ENCODE measurements at places on chromosomes 5 and 9.

DNA sequence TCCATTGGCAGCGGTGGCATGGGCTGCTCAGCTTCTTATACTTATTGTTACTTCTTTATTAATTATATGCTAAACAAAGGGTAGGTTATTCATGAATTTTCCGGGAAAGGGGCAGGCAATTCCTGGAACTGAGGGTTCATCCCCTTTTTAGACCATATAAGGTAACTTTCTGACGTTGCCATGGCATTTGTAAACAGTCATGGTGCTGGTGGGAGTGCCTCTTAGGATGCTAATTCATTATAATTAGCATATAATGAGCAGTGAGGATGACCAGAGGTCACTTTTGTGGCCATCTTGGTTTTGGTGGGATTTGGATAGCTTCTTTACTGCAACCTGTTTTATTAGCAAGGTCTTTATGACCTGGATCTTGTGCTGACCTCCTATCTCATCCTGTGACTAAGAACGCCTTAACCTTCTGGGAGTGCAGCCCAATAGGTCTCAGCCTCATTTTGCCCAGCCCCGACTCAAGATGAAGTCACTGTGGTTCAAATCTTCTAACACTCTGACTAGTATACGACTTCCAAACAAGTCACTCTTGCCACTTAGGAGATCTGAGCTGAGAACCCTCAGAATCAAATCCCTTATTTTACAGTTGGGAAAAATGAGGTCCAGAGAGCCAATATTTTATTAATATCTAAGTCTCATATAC lies 237.5 kb downstream of the TRIM32 start:
- DNase-seq: no peak

- no peak for DNase-seq
These were observed 224.2 kb downstream of the SYK start for GRCh38 chr9:91025856-91026255.

- no peak for DNase-seq
These were observed 668.4 kb upstream of the CDH9 start for GRCh38 chr5:27706832-27707231.

DNA sequence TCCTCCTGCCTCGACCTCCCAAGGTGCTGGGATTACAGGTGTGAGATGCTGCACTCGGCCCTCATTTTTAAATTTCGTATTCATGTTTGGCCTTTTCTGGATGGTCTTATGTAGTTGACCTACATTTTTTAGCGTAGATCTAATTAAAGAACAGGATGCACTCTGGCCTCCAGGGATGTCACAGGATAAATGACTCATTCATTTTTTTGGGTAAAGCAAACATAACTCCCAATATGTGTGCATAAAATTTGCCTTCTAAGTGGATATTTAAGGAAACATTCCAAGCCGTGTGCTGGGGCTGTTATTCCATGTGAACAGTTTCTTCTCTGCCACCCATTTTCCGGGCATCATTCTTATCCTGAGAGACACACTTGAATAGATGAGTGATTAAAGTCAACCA lies 501.6 kb downstream of the IRX1 start:
- no peak for DNase-seq

DNA sequence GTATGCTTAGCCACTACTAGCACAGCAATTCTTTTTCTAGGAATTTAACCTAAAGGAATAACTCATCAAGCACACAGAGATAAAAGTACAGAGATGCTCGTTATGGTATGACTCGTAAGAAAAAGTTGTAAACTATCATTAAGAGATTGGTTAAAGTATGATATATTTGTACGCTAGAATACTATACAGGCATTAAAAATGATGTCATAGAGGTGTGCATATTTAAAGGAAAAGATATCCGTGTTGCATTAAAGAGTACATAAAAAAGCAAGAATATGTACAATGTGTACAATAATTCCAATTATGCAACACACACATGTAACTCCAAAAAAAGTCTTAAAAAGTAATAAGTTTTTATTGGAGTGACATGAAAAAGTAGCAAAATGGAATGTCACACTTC lies 54.5 kb upstream of the PALM2AKAP2 start:
- no peak for DNase-seq

DNA sequence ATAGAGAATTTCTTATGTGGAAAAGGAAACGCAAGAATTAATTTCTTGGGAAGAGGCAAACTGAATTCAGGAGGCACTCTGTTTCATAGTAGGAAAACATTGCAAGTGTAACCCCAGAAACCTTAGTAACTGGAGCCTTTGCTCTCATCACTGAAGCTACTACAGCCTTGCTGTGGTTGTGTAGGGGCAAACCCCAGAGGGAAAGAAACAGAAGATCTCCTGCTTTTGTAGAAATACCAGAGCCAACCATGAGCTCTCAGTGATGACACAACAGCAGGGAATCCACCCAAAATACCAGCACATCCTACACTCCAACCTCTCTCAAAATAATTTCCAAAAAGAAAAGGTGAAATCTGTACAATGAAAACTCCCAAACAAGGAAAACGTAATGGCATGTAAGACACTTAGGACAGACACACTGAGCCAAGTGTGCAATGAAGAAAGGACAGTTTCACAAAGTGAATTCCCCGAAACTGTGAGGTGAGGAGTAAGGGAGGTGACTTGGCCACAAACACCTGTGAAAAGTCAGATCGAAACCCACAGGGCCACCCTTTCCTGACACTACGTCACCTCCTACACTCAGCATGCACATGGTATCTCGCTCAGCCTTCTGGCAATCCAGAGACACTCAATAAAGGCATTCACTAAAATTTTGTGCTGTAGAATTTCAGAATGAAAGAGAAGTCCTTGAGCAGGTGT lies 8.5 kb upstream of the ACSL6 start:
- DNase-seq: peak; percentile 62
